ENCODE measurements at places on chromosomes 11 and 22.

DNA sequence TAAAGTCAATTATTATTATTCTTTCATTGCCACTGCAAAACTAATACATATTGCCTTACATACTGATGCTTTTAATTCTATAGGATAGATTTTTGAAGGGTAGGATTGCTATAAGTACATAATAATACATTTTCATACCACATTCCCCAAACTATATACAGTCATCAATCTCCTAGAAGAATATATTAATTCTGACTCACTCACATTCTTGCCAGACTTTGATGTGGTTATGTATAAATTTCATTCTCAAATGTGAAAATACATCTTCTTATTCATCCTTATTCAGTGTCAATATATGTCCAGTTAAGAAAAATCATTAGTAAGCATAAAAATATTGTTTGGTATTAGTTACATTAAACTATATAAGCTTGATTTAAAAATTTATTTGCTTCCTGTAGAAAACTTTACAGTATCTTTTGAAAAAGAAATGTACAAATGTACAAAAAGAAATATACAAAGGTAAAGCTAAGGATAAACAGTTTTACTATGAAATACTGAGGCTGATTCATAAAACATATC, 458.8 kb upstream of the CNTN5 start:
- no peak for DNase-seq

- DNase-seq, result no peak
Measured at GRCh38 chr11:99881610-99882009, 805.5 kb upstream of the ARHGAP42 start.

- no peak for DNase-seq
Measured at GRCh38 chr11:132999516-132999915, 532.8 kb downstream of the OPCML start.

DNA sequence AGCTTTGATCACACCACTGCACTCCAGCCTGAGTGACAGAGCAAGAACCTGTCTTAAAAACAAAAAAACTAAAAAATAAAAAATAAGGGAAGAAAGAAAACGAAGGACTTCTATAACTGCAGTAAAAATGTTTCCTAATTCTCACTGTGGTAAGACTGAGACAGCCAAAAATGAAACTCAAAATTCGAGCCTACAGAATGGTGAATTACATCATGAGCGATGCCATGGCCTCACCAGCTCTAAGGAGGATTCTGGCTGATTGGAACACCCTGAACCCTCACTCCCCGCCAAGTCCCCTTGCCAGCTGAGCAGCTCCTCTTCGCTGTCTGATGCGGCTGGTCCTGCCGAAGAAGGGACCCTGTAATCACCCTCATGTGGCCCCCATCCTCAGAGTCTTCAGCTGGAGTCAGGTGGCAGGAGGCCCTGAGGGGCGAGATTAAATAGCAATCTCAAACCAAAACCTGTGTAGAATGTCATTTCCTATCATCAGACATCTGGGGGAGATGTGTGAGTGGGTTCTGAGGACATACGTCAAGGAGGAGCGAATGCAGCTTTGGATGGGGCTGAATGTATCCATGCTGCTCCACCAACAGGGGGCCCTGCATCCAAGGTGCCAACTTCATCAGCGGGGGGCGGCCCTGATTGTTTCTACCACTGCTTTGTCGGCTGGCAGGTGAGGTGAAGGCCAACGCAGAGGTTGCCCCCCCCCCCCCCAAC, 29.2 kb downstream of the PDGFB start:
- DNase-seq, result no peak

DNA sequence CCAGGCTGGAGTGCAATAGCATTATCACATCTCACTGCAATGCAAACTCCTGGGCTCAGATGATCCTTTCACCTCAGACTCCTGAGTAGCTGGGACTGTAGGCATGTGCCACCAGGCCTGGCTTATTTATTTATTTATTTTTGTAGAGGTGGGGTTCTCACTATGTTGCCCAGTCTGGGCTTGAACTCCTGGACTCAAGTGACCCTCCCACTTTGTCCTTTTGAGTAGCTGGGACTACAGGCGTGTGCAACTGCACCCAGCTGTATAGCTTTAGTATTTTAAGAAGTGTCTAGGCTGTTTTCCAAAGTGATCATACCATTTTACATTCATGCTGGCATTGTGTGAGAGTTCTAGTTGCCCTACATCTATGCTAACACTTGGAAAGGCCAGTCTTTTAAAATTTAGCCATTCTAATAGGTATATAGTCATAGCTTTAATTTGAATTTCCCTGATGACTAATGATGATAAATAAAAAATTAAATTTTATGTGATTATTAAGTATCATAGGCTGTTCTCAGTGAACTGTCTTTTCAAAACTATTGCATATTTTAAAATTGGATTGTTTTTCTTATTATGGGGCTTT, 96.9 kb downstream of the TMEM135 start:
- DNase-seq, result no peak

- no peak for DNase-seq
Measured at GRCh38 chr11:29679996-29680395, 336.8 kb downstream of the KCNA4 start.

- DNase-seq, result no peak
Measured at GRCh38 chr11:87659807-87660206, 515.4 kb downstream of the RAB38 start.

DNA sequence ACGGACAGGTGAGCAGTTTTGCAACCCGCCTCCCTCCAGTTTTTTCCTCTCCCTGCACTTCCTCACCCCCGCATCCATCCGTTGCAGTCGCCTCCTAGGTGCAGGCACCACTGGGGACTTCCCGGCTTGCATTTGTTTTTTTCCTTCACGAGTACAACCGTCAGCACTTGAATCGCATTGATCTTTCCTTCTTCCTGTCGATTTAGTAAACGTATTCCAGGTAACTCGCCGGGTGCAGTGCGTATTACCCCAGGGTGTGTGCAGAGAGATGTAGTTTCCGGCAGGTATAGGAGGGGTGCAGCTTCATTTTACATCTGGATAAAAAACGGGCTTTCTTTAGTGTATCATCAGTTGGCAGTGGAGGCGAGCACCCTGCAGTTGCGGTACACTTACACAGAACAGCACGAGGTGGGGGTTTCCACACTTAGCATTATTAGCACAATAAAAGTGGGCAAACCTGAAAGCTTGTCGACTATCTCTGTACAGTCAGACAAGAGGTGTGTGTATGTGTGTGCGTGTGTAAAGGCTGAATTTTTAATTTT, at the start of gene SORL1-AS1:
SORL1-AS1 (minus strand) TSS at position 359 of the 542 bp plus-strand sequence.
- no peak for DNase-seq

GRCh38 chr11:116644201-116644940, 128.4 kb downstream of the BUD13 start:
- DNase-seq, result no peak

GRCh38 chr11:128342511-128343134, 244.7 kb downstream of the ETS1 start:
- DNase-seq, result no peak

- no peak for DNase-seq
Measured at GRCh38 chr11:129013737-129014475, 71.2 kb upstream of the TP53AIP1 start.

DNA sequence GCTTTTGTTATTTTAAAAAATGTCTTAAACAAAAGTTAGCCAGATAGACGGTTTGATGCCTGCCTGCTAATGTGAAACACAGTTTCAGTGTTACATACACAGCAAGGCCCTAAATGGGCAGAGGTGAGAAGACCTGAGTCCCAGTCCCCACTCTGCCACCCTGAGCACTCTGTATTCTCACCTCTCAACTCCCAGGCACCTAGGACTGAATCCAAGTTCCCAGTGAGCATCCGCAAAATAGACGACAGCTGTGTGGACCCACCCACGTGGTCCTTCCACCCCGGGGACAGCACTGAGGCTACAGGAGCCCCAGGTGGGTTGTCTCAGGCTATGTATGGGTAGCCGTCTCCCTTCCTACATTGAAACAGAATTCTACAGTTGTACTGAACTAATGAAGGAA, 111.5 kb downstream of the RPL27A start:
- DNase-seq, result no peak

GRCh38 chr11:93765551-93765950, 18.5 kb upstream of the MED17 start:
- no peak for DNase-seq

- no peak for DNase-seq
Measured at GRCh38 chr11:88288560-88288959, 49.0 kb downstream of the CTSC start.

- DNase-seq, result no peak
Measured at GRCh38 chr11:73367482-73368024, 8.6 kb upstream of the RELT start.

DNA sequence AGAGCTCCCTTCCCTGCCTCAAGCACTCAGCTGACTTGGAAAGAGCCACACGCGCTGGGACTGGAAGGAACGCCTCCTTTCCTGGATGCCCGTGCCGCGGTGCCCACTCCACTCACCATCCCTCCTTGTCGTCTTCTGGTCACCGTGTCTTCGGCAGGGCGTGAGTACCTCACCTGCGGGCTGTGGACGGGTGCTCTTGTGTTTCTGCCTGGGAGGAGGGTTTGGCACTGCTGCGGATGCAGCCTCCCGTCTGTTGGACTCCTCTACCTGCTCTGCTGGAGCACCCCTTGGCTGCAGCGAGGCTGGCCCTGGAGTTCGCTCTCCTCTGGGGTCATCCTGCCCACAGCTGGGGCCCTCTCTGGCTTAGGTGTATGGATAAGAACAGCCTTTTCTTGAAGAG, 612.7 kb downstream of the BRD1 start:
- DNase-seq, result no peak

DNA sequence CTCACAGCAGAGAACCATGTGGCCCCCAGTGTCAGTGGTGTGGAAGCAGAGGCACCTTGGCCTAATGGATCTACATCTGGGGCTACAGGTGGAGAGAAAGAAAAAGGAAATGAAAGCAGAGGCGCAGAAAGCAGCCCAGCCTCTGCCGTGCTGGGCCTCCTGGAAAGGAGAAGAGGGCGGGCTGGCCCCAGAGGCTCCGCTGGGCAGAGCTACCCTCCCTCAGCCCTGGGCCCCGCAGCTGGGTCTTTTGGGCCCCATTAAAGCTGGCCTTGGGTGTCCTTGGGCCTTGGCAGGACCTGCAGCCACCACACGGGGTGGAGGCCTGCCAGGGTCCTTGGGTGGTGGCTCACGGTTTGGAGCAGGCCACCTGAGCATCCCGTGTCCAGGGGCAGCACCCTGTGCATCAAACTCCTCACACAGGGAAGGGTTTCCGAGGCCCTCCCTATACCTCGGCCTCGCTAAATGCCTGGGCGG, 31.6 kb upstream of the GAL start:
- no peak for DNase-seq

GRCh38 chr11:125284245-125284850, 119.8 kb downstream of the PKNOX2 start:
- DNase-seq, result no peak

DNA sequence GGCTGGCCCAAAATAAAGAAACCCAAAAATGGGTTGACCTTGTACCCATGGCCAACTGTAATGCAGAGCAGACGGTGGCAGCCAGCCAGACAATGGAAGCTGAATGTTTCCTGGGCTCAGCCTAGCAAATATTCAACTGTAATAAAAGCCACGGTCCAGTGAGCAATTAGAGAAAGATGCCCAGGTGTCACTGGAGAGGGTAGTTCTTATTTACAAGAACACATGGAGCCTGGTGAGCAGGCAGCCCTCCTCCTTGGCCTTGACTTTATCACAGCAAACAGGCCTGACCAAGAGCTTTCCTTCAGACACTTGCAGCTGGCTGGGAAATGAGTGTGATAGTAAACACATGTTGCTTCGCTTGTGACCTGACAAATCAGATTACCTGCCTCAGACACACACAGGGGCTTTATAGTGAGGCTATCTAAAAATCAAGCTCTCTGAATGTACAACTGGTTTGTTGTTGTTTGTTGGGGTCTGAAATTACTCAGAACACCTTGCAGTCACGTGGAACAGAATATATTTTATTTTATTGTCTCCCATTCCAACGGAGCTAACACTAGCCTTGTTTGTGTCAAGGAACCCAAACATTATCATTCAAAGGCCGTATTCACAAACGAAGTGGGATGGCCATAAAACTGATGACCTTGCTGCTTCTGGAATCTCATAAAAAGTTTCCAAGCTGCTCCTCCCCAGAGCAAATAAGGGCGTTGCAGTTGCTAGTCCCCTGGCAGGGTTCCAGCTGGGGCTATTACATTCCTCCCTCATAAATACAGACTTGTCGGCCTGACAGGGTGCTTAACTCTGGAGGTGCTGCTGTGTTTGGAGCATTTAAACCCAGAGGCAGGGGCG, 161.1 kb downstream of the BBOX1 start:
- DNase-seq, result no peak

- DNase-seq, result no peak
Measured at GRCh38 chr11:81059356-81059755, 1618.5 kb upstream of the TENM4 start.

DNA sequence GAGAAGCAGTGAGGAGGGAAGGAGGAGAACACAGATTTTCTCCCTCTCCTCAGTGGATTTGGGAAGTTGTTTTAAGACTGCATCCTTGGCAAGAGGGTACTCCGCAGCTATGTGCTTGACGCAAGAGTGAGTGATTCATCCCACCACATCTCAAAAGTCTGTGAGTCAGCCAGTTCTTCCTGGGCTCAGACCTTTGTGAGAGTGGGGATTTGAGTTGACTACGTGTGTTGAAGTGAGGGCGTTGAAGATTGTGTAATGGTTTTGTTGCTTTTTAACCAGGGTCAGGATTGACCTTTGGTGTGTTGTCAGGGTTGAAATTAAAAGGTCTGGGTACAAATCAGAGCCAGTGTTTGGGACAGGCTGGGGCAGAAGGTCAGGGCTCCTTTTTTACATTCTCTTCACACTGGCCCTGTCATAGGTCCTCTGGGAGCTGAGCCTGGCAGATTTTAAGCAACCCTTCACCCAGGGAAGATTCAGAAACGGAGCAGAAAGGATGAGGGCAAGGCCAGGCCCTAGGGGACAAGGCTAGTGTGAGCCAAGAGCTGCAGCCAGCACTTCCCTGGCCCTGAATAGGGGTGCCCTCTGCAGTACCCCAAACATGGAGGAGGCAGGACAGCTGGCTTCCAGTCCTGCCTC, 4.2 kb upstream of the C11orf86 start:
- no peak for DNase-seq

- DNase-seq, result no peak
Measured at GRCh38 chr11:9849389-9849788, 185.5 kb downstream of the SWAP70 start.

GRCh38 chr11:77590194-77590782, 535 bp downstream of the AQP11 start:
- no peak for DNase-seq

- no peak for DNase-seq
Measured at GRCh38 chr11:7467652-7468051, 17.7 kb upstream of the OLFML1 start.

DNA sequence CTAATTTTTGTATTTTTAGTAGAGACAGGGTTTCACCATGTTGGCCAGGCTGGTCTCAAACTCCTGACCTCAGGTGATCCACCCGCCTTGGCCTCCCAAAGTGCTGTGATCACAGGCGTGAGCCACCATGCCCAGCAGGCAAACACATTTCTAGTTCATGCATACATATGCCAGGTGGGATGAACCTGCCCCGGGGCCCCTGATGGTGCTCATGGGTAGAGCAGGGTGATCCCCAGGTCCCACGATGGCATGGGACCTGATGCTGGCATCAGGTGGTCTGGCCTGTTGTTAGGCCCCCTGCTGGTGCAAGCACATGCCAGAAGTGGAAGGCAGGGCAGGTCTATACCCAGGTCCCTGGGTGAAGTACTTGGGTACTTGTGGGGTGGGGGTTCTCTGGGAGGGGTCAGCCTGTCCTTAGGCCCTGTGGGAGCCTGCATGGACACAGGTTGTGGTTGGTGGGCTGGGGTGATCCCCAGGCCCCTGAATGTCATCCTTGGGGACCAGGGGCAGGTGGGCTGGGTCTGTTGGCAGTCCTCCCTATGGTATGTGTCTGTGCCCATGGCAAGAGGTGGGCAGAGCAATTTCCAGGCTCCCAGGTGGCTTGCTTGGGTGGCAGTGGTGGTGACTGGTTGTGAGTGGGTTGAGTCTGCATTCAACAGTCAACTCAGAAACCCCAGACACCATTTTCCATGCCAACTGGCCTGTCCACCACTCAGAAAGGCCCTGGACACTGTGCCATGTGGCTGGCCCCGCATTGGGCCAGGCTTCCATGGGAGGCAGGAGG, 9.6 kb upstream of the RGL4 start:
- no peak for DNase-seq

Measured in forelimb muscle (tissue), 1 donor.